AML-193 (cell line): ENCODE measurements at places on chromosomes 16 and 17.

DNA sequence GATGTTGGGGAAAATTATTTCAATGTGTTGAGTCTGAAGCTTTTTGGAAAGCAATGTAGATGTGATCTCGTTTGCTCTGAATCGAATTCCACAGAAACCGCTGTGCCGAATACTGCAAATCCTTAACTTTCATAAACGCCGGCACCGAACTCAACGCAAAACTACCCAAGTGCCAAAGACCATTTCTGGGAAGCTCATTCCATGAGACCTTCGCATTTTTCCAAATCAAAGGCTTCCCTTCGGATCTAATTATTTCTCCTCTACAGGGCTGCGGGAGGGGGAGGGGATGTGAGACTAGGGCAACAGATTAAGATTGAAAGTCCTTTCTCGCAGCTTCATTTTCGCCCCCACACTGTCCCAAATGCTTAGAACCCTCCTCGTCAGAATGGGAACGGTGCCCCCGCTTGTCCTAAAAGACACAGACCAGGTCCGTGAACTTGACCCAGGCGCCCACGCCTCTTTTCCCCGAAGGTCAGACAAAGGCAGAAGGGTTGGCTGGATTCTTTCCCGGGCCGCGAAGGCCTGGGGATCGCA, 4.0 kb downstream of the PRAC1 start:
- DNase-seq = no peak

DNA sequence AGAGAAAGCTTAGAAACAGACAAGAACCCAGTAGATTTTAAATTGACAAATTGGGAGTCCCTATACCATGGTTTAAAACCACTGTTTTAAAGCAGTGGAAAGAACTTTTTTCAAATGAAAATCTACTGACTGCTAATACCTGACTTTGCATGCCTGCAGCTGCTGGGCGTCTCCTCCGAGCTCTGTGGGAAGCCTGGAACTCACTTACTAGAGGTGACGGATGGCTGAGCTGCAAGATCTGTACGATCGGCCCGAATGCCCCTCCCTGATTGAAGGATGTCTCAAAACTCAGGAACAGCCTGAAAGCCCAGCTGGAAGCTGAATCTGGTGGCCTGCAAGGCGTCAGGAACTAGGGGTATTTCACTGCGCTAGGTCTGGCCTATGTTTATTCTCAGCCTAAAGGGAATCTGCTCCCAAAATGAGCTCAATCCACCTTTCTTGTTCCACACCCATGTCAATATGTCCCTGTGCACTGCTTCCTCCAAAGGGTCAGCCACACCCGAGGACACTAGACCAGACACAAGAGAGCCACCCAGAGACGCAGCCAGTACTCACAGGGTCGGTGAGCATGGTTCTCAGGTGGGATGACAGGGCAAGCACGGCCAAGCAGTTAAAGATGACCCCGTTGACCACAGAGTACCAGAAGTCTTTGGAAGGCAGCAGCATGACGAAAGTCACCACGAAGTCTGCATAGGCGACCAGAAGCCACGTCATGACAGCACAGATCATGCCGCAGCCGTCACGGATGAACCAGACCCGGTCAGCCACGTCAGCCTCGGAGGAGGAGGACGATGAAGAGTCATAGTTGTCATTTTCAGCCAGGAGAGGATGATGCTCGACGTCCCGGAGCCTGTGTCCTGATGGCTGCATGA, 21.4 kb downstream of the ZDHHC7 start:
- no peak for DNase-seq

DNA sequence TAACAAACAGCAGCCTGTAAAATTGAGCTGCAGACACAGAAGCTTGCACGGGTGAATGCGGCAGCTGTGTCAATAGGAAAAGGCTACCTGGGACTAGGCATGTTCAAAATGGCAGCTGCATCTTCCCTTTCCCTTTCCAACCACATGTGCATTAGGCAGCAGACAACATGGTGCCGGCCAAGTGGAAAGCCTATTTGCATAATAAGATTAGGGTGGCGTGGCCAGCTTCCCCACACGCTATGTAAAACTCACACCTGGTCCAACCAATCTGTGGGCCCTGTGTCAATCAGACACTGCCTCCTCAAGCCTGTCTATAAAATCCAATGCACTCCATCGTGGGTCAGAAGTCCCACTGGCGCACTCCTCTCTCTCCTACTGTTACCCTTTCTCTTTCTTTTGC, 61.0 kb upstream of the RBBP6 start:
- no peak for DNase-seq

DNA sequence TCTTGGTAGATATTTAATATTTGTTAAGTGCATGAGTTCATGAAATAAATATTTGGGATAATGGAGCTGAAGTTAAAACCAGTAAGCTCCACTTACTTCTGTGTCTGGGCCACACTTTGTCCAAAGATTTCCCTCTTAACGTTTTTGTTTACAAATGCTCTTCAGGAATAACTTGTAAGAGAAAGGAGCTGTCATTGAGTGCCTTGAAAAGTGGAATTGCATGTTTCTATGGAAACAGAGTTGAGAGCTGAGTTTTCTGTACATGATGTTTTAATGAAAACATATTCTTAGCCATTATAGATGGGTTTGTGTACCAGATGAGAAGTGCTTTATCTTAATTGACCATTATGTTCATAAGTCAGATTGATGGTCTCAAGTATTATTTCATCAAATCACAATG, 1045.4 kb upstream of the EEF2KMT start:
- DNase-seq = no peak

- DNase-seq = no peak
Measured at GRCh38 chr17:39927929-39928857, 661 bp downstream of the LRRC3C start.
